ENCODE measurements at places on chromosomes 13 and 19. TPM values are rescaled to one million over a fixed set of nuclear protein-coding genes. Genes with fewer than 3 reads are reported as not detected.

The CRX gene
- not detected for total RNA-seq

The ZNF358 gene
- 36.6 TPM for total RNA-seq

The KRTDAP gene
- not detected for total RNA-seq

DNA sequence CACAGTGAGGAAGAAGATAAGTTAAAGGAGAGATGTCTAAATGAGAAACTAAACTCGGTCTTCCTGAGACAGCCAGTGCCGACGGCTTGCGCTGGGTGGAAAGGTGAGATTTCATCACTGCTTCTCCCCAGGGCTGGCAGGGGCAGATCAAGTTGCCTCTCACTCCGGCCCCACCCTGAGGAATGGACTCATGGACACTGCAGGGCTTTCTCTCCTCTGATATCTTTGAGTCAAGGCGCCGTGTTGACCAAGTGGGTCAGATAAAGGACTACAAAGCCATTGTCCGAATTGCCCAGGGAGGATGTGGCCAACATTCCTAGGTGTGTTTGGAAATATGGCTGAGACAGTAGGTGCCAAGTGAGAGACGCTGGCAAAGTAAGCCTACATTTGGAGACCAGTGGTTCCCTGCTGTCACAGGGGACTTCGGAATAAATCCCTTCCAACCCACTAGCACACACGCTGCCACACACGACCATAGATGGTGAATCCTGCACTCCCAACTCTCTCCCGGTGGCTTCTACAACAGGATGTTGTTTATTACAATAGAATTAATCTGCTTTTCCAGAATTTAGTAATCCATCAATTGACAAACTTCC lies 156.5 kb upstream of the TSC22D1 start:
- DNase-seq, result no peak

DNA sequence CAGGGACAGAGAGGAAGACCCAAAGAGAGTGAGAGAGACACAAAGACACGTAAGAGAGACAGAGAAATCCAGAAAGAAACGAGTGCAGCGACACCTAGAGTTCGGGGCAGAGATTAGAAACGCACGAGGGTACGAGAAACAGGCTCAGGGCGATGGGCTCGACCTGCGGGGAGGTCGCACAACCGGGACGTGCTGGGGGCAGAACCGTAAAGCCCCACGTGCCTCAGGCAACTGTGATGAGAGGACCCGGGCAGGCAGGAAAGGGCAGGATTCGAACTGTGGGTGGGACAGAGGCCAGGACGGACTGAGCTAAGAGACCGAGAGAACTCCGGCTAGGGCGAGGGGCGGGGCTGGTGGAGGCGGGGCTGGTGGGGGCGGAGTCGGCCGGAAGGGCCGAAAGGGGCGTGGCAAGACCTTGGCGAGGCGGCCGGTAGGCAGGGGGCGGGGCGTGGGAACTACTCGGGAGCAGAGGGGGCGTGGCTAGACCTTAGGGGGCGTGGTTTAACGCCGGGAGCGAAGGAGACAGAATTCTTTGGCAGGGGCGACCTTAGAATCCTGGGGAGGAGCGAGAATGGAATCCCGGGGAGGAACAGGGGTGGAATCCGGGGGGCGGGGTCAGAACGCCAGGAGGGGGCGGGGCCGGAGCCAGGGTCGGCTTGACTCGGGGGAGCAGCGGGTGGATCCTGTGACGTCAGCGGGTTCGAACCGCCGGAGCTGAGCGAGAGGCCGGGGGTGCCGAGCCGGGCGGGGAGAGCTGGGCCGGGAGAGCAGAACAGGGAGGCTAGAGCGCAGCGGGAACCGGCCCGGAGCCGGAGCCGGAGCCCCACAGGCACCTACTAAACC lies at the start of gene NECTIN2:
Gene NECTIN2 (plus strand): TSS at position 686 of the 843 bp plus-strand sequence. CDS start 229 bp downstream, outside the sequence.
- peak; percentile 100 for DNase-seq

DNA sequence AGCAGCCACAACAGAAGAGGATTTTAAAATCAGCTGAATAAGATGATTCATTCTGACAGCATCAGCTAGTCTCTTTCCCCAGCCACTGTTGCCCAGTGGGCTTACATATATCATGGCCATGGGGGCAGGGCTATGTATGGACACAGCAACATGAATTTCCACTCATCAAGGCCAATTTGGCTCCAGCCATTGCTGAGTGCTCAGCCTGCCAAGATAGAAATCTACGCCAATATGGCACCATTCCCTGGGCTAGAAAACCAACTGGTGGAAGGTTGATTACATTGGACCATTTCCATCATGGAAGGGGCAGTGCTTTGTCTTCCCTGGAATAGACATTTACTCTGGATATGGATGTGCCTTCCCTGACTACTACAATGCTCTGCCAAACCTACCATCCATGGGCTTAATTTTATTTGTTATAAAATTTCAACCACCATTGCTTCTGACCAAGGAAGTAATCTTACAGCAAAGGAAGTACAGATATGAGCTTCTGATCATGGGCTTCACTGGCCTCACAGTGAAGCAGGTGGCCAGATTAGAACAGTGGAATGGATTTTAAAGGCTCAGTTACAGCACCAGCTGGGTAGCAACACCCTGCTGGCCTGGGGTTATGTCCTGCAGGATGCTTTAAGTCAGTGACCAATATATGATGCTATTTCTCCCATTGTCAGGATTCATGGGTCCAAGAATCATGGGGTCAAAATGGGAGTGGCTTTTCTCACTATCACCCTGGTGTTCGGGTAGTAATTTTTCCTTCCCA lies 9.8 kb upstream of the ALOX5AP start:
- DNase-seq, result no peak

- DNase-seq, result no peak
Observed at GRCh38 chr13:41970918-41971317, 10.0 kb upstream of the VWA8 start.

GRCh38 chr19:10551698-10552301 lies 8.1 kb downstream of the ATG4D start:
- peak; percentile 41 for DNase-seq
